ENCODE measurements at places on chromosomes 13 and 19. TPM values are rescaled to one million over a fixed set of nuclear protein-coding genes. Genes with fewer than 3 reads are reported as not detected.

The NLRP8 gene
- total RNA-seq = not detected

The ANGPTL8 gene
- not detected for total RNA-seq

The CDX2 gene
- total RNA-seq = not detected

- H3K4me1 ChIP-seq = peaks cover 9% of the 10 kb centered on the region
- no peak overlapping the region for H3K4me3 ChIP-seq
- no peaks in the 10 kb centered on the region for H3K36me3 ChIP-seq
- H3K27me3 ChIP-seq = no peaks in the 10 kb centered on the region
- H3K27ac ChIP-seq = no peak overlapping the region
Observed at GRCh38 chr13:51599444-51600176, 15.3 kb downstream of the WDFY2 start.

GRCh38 chr13:45807520-45808099, 43.9 kb downstream of the SIAH3 start:
- H3K4me1 ChIP-seq = no peaks in the 10 kb centered on the region
- no peak overlapping the region for H3K27ac ChIP-seq
- no peaks in the 10 kb centered on the region for H3K36me3 ChIP-seq
- H3K27me3 ChIP-seq = no peaks in the 10 kb centered on the region
- DNase-seq = peak; percentile 33

- DNase-seq = no peak
- H3K27me3 ChIP-seq = no peaks in the 10 kb centered on the region
- no peaks in the 10 kb centered on the region for H3K36me3 ChIP-seq
- no peak overlapping the region for H3K4me3 ChIP-seq
- H3K27ac ChIP-seq = no peak overlapping the region
Observed at GRCh38 chr13:61466280-61466679, 50.6 kb upstream of the PCDH20 start.

DNA sequence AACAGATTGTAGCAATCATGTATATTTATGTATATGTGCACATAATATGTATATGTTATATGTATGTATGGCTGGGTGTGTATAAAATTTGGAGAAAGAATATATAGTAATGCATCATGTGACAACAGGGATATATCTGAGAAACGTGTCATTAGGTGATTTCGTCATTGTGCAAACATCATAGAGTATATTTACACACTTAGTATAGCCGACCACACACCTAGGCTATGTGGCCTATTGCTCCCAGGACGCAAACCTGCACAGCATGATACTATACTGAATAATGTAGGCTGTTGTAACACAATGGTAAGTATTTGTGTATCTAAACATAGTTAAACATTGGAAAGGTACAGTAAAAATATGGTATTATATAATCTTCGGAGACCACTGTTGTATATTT, 43.8 kb downstream of the ESD start:
- DNase-seq = no peak
- H3K36me3 ChIP-seq = peaks cover 34% of the 10 kb centered on the region
- no peaks in the 10 kb centered on the region for H3K27me3 ChIP-seq
- H3K27ac ChIP-seq = no peak overlapping the region
- peaks cover 14% of the 10 kb centered on the region for H3K4me1 ChIP-seq
